IMR-90 (cell line): ENCODE measurements at places on chromosomes 5 and 9. TPM values are rescaled to one million over a fixed set of nuclear protein-coding genes. Genes with fewer than 3 reads are reported as not detected.

DNA sequence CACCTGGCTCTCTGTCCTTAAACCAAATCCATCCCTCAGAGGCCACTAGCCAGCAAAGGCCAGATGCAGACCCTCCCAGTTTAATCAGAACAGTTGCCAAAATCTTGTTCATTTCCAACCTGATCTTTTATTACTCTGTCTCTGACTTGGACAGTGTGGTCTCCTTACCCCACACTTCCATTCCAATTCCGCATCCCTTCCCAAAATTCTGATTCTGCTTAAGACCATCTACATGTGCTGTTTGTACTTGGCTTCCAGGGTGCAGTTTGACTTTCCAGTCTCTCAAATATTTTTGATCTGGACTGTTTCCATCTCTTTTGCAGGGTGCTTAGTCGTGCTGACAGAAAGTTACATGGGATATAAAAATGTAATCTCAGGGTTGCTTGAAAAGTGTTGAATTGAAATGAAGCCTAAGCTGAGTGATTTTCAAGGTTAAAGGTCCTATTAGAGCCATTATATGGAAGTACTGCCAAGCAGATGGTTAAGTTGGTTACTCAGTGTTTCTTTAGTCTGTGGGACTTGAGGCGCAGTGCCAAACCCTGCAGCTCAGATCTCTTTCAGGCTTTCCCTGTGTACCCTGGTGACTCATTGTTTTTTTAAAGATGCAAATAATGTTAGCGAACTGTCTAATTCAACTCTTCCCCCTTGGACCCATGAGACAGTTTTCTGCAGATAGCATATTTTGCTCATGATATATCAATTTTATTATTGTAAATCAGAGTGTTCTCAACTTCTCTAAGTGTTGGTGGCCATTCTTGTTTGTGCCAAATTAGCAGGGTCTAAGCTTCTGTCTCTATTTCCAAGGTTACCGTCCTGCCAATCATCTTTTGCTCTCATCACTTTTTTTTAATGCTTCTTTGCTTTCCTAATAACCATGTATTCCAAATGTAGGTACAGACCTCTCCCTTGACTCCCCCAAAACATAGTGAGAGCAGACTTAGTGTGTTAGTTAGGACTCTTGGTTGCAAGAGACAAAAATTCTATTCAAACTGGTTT, 18.2 kb upstream of the DCP2 start:
- no peak overlapping the region for H3K27ac ChIP-seq
- H3K36me3 ChIP-seq: no peaks in the 10 kb centered on the region
- DNase-seq: peak; percentile 98
- H3K27me3 ChIP-seq: no peaks in the 10 kb centered on the region

- peaks cover 42% of the 10 kb centered on the region for H3K4me1 ChIP-seq
- peak; percentile 83 for DNase-seq
- peak overlapping the region; percentile 49 for H3K27ac ChIP-seq
These were observed 11.0 kb downstream of the TRIO start for GRCh38 chr5:14153932-14154731.

Gene FAXDC2
- 4.2 and 4.3 TPM in 2 replicates for total RNA-seq

DNA sequence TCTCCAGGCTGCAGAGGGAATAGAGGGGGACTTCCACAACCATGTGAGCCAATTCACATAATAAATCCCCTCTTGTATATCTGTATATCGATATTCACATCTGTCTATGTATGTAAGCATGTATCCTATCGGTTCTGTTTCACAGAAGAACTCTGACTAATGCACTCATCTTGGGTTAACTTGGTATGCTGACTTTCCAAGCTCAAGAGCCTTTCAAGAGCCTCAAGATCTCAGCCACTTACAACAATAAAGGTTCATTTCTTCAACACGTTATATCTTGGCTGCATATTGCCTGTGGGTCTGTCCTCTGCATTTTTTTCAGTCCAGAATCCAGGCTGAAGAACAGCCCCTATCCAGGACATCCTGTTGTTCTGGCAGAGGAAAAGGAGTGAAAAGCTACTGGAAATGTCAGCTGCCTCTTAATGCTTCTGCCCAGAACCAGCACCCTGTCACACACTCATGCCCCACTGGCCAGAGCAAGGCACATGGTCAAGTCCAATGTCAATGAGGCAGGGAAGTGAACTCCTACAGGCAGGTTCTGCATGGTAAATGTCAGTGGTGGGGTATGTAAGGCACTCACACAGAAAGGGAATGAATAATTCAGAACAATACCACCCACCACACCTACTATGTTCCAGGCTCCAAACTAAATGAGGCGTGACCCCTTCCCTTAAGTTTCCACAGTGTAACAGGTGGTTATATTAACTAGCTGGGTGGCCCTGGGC, 91.6 kb upstream of the ICE1 start:
- no peaks in the 10 kb centered on the region for H3K27me3 ChIP-seq
- no peak for DNase-seq
- no peak overlapping the region for H3K27ac ChIP-seq
- H3K4me1 ChIP-seq: no peaks in the 10 kb centered on the region
- H3K36me3 ChIP-seq: no peaks in the 10 kb centered on the region

DNA sequence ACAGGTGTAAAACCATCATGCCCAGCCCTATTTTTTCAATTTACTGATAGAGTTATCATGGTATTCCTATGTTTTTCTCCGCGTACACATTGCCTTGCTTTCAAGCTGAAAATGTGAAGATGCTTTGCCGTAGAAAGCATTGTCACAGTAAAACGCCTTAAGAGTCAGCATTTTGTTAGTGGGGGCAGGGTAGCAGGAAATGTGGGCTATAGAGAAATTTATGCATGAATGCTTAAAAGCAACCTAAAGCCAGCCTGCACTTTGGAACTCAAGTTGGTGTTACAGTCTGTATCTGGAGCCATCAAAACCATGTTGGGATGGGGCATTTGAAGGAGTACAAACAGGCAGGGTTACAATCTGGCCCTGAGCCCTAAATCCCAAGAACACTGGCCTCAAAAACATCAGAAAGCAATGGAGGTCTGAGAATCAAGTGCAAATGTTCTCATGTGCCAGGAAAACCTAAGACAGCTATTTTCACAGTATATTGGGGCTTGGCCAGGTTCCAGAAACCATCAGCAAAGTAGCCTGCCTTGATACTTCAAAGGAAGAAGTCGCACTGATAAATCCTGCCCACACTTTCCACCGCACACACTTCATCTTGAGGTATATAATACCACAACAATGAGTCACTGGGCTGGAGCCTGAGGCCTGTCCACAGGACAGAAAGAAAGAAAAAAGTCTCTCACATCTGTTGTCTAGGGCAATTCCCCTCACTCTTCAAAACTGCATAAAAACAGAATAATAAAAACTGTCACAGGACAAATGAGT, 313.8 kb downstream of the ENC1 start:
- no peaks in the 10 kb centered on the region for H3K36me3 ChIP-seq
- peaks cover 4% of the 10 kb centered on the region; the same call in 1 of the 2 replicates for H3K4me1 ChIP-seq
- no peak overlapping the region for H3K27ac ChIP-seq
- DNase-seq: peak; percentile 96

- DNase-seq: no peak
- no peak overlapping the region for H3K27ac ChIP-seq
- no peak overlapping the region for H3K4me3 ChIP-seq
- H3K27me3 ChIP-seq: no peaks in the 10 kb centered on the region
These were observed 645.0 kb upstream of the KLF4 start for GRCh38 chr9:108134486-108135128.

- H3K4me1 ChIP-seq: peaks cover 41% of the 10 kb centered on the region
- H3K27ac ChIP-seq: peak overlapping the region; percentile 49
- H3K36me3 ChIP-seq: no peaks in the 10 kb centered on the region
- DNase-seq: peak; percentile 55
- no peak overlapping the region for H3K4me3 ChIP-seq
These were observed 14.8 kb downstream of the NCS1 start for GRCh38 chr9:130186839-130187522.

DNA sequence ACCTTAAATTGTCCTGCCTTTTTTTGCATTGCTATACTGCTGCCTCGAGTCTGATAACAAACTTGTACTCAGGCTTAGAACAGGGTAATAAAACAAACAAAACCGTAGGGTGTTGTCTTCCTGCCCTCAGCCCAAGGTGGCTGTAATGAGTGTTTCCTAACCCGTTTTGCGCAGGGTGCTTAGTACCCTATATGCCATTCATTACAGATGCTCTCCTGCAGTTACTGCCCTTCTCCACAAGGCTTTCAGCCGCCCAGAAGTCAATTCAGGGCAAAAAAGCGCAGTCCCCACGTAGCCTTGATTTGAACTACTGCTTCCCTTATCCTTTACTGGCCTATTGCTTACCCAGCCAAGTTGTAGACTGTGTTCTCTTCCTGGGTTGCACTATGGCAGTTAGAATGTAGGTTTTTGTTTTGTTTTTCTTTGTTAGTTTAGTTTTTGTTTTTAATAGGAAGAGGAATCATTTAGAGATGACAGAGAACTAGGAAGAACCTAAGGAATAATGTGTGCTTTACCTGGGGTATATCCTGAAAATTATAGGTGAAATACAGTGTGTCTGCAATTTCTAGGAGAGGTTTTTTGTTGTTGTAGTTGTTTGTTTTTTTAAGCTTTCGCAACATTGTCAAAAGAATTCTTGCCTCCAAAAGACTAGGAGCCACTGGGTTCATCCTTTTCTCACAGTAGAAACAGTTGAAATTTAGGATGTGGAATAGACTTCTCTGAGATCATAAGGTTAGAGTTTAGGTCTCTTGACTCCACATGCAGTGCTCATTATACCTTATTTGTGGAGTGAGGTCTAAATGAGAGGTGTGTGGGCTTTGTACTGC, 1.3 kb downstream of the HMGXB3 start:
- H3K36me3 ChIP-seq: peaks cover 12% of the 10 kb centered on the region
- H3K4me3 ChIP-seq: peak overlapping the region; percentile 62
- DNase-seq: peak; percentile 75
- H3K27me3 ChIP-seq: no peaks in the 10 kb centered on the region
- no peaks in the 10 kb centered on the region; the same call in 1 of the 2 replicates for H3K4me1 ChIP-seq

GRCh38 chr5:14721990-14722656, 57.6 kb downstream of the OTULIN start:
- peaks cover 21% of the 10 kb centered on the region for H3K4me1 ChIP-seq
- H3K4me3 ChIP-seq: no peak overlapping the region
- H3K36me3 ChIP-seq: peaks cover 1% of the 10 kb centered on the region; the same call in 1 of the 2 replicates
- DNase-seq: peak; percentile 53

DNA sequence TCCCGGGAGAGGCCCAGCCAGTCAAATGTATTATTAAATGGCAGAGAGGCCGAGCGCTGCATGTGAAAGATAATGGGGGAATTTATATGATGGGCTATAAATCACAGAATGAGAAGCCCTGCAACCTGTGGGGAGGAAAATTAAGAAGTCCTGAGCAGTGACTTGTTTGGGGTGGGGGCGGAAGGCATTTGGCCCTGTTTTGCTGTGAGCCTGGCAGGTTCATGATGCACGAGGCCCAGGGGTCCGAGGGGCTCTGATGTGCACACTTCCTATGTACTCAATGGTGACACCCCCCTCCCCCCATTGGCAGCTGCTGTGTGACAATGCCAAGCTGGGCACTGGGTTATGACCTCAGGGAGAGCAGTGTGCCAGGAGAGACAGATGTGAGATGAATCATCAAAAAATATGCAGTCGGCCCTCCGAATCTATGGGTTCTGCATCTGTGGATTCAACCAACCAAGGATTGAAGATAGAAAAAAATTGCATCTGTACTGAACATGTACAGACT, 13.7 kb upstream of the DAB2IP start:
- no peaks in the 10 kb centered on the region for H3K36me3 ChIP-seq
- H3K27me3 ChIP-seq: no peaks in the 10 kb centered on the region
- H3K4me3 ChIP-seq: no peak overlapping the region
- H3K4me1 ChIP-seq: peaks cover 11% of the 10 kb centered on the region; the same call in 1 of the 2 replicates
- H3K27ac ChIP-seq: no peak overlapping the region
- DNase-seq: peak; percentile 50

DNA sequence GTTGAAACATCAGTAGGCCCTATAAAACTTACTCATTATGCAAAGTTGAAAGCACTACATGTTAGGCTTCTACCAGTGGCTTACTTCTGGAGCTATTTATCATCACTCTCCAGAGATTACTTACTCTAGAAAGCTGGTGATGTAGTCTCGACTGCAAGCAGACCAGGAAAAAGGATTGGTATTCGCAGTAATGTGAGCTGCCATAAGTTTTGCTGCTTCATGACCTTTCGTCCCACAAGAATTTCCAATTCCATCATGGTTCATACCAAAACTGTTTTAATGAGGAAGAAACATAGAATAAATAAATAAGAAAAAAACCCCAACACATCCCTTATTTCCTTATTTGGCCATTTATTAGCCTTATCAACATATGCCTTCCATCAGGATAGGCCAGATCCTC, 181.9 kb downstream of the ADAMTS6 start:
- peaks cover 1% of the 10 kb centered on the region; the same call in 1 of the 2 replicates for H3K4me1 ChIP-seq
- DNase-seq: peak; percentile 97
- H3K36me3 ChIP-seq: no peaks in the 10 kb centered on the region
- no peaks in the 10 kb centered on the region for H3K27me3 ChIP-seq
- no peak overlapping the region for H3K4me3 ChIP-seq

Gene GABRA1
- not detected in 2 replicates for total RNA-seq

Gene GALNT12
- 2.5 TPM in 2 replicates for total RNA-seq

Gene C5orf52
- not detected in 2 replicates for total RNA-seq

DNA sequence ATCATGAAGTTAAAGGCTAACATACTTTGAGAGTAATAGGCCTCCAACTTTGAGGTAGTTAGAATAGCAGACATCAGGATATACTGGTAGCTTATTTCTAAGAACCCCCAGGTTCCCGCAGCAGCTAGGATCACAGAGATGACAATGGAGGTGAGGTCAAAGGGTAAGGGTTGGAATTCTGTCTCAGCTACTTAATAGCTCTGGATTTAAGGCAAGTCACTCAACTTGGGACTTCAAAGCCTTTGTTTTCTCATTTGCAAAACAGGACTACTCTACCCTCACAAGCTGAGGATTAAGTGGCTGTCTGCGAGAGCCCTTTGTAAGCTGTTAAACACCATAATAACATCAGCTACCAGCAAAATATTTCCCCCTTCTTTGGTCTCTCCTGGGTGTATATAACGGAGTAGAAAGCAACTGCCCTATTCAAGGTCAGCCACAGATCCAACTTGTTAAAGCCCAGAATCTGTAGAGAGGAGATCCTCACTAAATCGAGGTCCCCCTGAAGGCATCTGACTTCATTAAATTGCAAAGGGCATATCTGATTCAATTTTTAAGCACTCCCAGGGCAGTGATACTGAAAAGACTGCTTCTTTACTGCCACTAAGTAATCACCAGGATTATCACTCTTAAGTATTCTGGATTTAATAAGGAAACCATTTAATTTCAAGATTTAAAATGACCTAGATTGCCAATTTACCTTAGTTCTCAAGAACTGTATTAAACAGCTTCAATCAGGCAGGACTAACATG, 104.7 kb downstream of the DCP2 start:
- DNase-seq: no peak
- no peak overlapping the region for H3K27ac ChIP-seq
- H3K36me3 ChIP-seq: peaks cover 32% of the 10 kb centered on the region
- peaks cover 2% of the 10 kb centered on the region; the same call in 1 of the 2 replicates for H3K4me1 ChIP-seq
- H3K27me3 ChIP-seq: no peaks in the 10 kb centered on the region

DNA sequence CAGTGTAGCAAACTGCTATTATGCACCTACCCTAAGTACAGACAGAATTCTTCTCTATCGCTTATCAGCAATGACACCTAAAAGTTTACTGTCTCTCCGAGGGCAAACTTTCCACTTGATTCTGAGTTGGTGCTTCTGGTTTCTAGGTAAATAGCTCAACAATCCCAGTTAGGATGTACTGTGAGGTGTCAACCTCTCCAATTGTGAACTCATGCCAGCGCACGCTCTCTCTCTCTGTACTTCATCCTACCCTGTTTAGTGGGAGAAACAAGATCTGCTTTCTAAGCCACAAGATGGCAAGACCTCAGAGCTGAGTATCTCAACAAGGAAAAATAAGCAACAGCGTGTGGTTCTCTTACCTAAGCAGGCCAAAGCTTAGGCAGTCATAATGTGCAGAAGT, 335.3 kb downstream of the SLIT3 start:
- no peaks in the 10 kb centered on the region for H3K27me3 ChIP-seq
- no peak overlapping the region for H3K27ac ChIP-seq
- H3K36me3 ChIP-seq: no peaks in the 10 kb centered on the region
- no peaks in the 10 kb centered on the region; the same call in 1 of the 2 replicates for H3K4me1 ChIP-seq
- DNase-seq: no peak
- no peak overlapping the region for H3K4me3 ChIP-seq

Gene TIMD4
- total RNA-seq: not detected in 2 replicates
